ENCODE measurements at places on chromosomes 11 and 22.
A peak's percentile ranks its signal among the peaks of the same experiment; 100 is the strongest.

DNA sequence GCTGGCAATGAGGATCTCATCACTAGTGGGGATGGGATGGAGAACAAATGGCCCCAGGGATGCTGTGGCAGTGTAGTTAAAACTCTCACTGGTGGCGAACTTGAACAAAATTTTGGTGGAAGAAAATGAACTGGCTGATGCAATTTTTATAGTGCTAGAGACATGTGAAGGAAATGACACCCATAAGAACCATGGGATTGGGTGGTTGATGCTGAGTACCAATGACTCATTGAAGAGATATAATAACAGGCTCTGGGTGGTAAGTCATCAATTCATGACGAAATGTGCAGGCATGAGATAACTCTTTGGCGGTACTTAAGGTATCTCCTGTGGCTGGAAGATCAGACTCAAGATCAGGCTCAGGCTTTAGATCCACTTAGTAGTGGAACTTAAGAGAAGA is 172.9 kb upstream of the DDI1 start:
- no peak for DNase-seq

DNA sequence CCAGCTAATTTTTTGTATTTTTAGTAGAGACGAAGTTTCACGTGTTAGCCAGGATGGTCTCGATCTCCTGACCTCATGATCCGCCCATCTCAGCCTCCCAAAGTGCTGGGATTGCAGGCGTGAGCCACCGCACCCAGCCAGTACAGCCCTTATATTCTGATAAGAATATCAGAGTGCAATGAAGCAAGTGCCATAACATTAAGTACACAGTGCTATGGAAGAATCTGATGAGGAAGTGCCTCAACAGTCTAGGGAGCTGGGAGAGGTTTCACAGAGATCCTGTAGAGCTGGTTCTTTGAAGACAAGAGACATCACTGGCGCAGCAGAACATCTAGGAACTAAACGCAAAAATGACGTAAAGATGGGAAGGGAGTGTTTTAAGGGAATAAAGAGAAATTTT is 2.1 kb downstream of the RTCB start:
- DNase-seq: no peak

DNA sequence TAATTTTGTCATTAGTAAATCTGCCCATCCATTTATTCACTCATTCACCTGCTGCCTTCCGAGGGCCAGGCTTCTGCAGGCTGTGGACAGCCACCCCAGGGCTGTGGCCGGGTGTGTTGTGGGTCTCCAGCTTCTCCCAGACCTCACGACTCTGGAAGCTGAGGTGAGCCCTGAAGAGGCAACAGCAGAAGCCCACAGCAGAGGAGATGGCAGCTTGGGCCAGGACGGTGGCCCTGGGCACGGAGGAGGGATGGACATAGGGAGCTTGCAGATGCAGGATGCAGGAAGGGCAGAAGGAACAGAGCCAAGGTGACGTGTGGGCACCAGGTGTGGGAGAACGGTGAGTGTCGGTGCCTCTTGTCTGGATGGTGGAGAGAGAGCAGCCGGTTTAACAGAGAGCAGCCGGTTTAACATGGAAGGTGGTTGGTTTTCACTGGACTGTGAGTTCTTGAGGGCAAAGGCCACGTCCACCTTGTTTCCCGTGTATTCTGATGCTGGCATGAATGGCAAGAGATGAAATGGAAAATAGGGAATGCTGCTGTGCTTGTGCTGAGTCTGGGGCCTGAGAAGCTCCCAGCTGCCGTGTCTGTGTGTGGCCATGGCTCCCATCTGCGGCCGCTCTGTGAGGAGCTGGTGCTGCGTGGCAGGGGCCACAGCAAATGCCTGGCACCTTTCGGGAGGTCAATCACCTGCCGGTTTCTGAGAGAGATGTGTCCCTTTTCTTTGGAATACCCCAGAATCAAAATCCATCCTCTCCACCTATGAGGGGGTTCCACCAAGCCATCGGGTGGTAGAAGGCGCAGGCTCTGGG is 669.9 kb downstream of the BRD1 start:
- no peak for DNase-seq

DNA sequence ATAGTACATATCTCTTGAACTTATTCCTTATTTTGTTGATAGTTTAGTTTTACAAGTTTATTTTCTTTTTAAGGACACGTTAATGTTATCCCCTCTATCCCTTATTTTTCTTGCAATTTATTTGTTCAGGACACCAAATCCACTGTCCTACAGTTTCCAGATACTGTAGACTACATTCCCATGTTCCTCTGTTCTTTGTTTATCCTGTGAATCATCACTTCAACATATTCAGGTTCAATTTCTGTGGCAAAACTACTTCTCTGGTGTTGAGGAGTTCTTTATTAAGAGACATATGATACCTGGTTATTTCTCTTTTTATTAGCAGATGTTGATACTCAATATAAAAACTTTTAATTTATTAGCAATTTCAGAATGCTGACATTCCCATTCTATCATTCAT is 72.8 kb upstream of the CLNS1A start:
- DNase-seq: peak; percentile 24

GRCh38 chr11:32658639-32659406 is 75.2 kb downstream of the EIF3M start:
- no peak for DNase-seq

GRCh38 chr11:89347071-89347470 is 144.1 kb downstream of the NOX4 start:
- no peak for DNase-seq

- no peak for DNase-seq
These were observed 147.6 kb downstream of the ME3 start for GRCh38 chr11:86524620-86525352.

- no peak for DNase-seq
These were observed 32.4 kb downstream of the SPECC1L start for GRCh38 chr22:24303007-24303406.

DNA sequence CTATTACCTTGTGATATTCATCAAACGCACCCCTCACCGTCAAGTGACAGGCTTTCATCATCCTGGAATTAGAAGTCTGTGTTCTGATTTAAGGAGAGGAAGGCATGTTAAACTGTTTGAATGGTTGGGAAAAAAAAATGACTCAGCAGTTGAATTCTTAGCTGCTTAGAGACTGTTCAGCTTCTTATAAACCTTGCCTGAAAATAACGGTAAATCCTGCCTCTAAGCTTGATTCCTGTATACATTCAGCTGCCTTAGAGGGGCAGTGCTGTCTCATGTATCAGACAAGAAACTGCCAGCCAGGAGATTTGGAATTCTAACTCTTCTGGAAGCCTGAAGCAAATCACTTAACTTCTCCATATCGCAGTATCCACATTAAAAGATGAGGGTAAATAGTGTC is 437.4 kb downstream of the JRKL start:
- DNase-seq: no peak

GRCh38 chr11:114130115-114130576 is 70.6 kb downstream of the ZBTB16 start:
- DNase-seq: no peak

GRCh38 chr11:10108915-10109680 is 184.9 kb downstream of the SBF2 start:
- DNase-seq: no peak

- DNase-seq: no peak
These were observed 16.1 kb downstream of the ARHGAP1 start for GRCh38 chr11:46684367-46684766.

DNA sequence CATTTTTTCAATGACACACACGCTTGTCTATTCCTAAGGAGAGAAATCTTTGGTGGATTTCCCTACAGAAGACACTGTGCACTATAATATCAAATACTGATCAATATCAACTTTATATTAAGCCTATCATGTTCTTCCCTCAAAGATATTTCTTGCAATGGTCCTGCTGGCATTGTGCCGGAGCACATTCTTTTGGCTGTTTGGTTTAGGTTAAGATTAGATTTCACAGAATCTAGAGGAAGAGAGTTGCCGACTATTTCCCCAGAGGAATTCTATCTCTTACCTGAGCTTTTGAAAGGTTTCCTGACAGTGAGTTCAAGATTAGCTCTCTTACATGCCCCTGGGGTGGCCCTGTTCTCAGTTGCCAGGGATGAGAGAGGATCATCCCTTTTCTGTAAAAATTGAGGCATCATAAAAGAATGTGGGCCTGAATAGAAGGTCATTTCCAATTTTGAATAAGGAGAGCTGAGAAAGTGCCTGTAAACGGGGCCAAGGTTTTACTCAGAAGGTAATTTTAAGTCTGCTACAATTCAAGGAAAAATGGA is 180.6 kb upstream of the ARHGAP20 start:
- no peak for DNase-seq

- no peak for DNase-seq
These were observed 83.2 kb downstream of the ZNF280B start for GRCh38 chr22:22425356-22425755.

GRCh38 chr11:45141631-45142030 is 4.8 kb upstream of the PRDM11 start:
- no peak for DNase-seq

- no peak for DNase-seq
These were observed 140.5 kb downstream of the COMMD9 start for GRCh38 chr11:36148701-36149100.

DNA sequence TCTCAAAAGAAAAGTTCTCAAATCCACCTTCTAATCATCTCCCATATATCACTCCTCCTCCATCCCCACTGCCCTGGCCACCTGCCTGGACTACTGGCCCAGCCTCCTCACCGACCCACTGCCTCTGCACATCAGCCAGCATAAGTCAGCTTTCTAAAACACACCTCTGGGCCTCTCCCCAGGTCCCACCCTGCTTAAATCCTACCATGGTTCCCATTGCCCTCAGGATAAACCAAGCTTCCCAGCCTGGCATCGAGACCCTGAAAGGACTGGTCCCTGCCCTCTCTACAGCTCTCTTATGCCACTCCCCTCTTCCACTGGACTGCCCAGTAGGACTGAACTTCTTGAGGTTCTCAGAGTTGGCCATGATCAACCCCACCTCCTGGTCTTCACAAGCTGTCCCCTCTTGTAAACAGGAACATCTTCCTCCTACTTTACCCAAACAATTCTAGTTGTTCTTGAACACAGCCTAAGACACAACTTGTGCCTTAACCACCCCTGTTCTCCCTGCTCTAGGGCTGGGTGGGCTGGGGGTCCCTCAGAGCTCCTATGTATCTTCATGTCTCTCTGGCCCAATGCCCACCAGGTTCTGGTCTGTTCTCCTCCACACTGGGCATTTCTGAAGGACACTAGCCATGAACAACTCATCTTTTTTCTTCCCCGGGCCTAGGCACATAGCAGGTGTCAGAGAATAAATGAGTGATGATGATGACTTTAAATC is 12.6 kb upstream of the P2RY6 start:
- DNase-seq: no peak

DNA sequence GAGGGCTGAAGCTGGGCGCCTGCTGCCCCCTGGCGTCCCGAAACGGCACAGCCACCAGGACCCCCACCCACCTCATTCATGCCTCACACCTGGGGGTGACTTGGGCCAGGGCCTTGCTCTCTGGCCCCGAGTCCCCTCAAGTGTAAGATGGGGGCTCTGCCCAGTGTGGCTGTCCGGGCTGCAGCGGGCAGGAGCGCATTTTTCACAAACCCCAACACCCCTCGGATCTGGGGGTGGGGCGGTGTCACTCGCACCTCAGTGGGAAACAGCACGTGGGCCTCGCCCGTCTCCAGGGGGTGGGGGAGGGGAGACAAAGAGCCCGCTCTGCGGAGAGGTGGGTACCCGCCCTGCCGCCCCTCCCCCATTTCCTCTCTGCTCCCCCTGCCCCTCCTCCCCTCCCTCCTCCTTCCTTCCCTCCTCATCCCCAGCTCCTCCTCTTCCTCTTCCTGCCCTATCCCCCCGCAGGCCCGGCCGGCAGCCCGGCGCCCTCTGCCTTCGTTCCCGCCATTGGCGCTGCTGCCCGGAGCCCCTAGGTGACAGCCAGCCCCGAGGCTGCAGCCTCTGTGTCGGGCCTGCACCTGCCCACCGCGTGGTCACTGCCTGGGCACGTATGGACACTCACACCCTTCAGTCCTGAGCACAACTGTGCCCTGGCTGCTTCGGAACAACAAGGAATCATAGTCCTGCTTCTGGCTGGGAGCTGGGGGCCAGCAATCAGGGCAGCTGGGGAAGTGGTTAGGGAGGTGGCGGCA is 6.8 kb upstream of the CDKN1C start:
- DNase-seq: peak; percentile 22

- no peak for DNase-seq
These were observed 92.0 kb downstream of the JRKL start for GRCh38 chr11:96481771-96482170.

DNA sequence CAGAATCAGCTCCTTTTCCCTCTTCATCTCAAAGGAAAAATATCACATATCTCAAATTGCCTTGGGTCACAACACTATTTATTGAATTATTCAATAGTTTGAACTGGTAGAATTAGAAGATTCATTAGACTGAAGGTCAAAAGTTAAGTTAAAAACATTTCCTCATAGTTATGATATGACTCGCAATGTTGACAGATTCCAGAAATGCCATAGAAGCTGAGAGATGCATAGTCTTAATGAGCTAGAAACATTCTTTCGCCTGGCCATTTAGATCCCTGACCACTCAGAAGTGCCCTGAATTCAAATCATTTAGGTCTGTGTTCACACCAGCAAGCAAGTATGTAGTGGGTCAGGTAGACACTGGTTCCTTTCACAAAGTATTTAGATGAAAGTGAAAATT is 44.4 kb downstream of the FAT3 start:
- no peak for DNase-seq

GRCh38 chr11:794766-795633 is 3.1 kb downstream of the SLC25A22 start:
- DNase-seq: no peak

- no peak for DNase-seq
These were observed 20.2 kb upstream of the PRDM10 start for GRCh38 chr11:130022799-130023198.

- no peak for DNase-seq
These were observed 30.8 kb downstream of the SBF1 start for GRCh38 chr22:50443801-50444625.

GRCh38 chr11:67252831-67253239 is 13.4 kb upstream of the GRK2 start:
- peak; percentile 59 for DNase-seq

DNA sequence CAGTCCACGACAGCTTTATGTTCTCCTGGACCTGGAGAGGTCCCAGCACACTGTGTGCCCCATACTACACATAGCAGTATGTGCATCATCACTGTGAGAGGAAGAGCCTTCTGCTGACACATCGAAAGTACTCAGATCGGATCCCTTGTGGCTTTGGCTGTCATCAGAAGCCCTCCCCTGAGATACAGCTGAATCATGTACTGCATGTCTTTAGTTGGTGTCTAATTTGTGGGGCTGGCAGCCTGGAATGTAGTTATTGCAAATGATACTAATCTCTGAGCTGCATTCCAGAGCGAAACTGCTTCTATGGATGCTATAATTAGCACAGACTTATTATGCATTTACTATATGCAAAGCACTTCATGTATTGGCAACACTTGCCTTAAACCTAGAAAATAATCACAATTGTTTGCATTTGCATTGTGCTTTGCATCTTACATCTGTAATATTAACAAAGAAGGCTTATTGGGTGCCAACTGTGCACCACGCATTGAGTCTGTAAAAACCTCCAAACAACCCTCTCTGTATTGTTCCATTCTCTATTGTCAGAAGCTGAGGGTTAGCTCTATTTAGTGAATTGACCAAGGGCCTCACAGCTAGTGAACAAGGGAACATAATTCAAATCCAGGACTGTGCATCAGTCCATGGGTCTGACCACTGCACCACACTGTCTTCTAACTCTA is 89.2 kb upstream of the CRTAM start:
- DNase-seq: peak; percentile 61
